ENCODE measurements at places on chromosomes 13 and 19.

GRCh38 chr13:99909836-99910619, 61.5 kb downstream of the ZIC5 start:
- no peak for DNase-seq

DNA sequence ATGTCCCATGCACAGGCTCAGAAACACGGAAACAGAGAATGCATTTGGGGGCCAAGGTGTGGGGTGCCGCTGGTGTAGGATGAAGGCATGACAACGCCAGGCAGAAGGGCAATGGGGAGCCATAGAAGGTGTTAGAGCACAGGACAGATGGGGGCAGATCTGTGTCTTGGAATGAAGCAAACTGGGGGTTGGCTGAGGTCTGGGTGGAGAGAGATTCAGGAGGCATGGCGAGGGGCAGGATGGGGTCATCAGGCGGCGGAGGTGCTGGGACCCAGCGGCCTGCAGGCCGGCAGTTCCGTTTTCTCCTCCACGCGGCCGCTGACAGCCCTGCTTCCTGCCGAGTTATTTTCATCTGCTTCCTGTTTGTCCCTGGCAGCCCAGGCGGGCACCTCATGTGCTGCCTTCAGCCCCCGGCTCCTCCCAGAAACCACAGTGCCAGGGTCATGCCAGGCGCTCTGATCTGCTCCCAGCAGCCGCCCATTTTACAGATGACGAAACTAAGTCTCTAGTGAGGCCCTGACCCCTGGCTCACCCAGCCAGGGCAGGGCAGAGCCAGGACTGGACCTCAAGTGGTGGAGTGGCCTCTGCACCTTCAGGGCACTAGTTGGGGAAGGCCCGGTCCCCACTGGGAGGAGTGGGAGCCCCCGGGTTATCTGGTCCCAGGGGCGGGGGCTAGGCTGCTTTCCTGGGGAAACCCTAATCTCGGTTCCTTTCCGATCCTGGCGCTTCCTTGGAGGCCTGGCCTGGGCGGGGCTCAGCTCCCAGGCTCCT, 2.2 kb downstream of the ARHGAP45 start:
- DNase-seq = no peak

DNA sequence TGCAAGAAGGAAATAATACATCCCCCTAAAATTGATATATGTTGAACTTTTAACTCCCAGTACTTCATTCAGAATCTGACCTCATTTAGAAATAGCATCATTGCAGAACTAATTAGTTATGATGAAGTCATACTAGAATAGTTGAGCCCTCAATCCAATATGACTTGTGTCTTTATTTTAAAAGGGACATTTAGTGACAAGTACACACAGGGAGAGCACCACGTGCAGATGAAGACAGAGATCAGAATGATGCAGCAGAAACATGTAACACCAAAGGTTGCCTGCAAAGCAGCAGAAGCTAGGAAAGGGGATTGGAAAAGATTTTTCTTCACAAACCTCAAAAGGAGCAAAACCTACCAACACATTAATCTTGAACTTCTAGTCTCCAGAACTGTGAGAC, 2602.5 kb downstream of the PCDH9 start:
- no peak for DNase-seq

GRCh38 chr13:101144808-101145419, 271.4 kb downstream of the NALCN start:
- no peak for DNase-seq

- no peak for DNase-seq
These were observed 12.7 kb upstream of the KL start for GRCh38 chr13:33003458-33004019.

DNA sequence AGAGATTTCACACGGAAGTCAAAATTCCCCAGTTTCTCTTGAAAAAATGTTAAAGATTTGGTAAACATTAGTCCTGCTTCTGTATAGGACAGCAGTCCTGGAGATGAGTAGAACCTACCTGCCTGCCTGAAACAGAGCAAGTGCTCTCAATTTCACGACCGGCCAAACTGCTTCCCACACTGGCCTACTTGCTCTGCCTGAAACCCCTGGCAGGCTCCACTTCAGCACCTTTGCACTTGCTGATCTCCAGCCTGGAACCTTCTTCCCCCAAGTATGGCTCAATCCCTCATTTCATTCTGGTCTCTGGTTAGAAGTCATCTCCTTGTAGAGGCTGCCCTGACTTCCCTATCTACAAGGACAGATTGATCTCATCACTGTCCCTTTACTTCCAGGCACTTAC, 271.4 kb downstream of the DLEU7 start:
- no peak for DNase-seq

GRCh38 chr13:80339912-80340650, 845 bp downstream of the SPRY2 start:
- no peak for DNase-seq
